ENCODE measurements at places on chromosomes 13 and 19.

DNA sequence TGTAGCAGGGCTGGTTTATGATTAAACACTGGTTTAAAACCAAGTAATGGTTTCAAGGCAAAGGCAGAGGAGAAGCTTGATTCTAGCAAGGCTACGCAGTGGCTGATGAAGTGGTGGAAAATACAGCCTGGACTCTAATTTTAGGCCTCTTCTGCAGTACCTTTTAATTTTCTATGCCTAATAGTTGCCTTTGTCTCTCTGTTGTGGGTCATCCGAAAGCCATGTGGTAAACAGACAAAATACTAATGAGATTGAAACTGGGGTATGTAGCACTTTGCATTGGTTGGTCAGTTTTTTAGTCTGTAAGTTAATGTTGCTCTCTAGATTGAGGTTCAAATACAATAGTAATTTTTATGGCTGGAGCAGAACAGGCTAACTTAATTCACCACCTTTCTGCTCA, 3.3 kb downstream of the LMO7 start:
- DNase-seq, result no peak

DNA sequence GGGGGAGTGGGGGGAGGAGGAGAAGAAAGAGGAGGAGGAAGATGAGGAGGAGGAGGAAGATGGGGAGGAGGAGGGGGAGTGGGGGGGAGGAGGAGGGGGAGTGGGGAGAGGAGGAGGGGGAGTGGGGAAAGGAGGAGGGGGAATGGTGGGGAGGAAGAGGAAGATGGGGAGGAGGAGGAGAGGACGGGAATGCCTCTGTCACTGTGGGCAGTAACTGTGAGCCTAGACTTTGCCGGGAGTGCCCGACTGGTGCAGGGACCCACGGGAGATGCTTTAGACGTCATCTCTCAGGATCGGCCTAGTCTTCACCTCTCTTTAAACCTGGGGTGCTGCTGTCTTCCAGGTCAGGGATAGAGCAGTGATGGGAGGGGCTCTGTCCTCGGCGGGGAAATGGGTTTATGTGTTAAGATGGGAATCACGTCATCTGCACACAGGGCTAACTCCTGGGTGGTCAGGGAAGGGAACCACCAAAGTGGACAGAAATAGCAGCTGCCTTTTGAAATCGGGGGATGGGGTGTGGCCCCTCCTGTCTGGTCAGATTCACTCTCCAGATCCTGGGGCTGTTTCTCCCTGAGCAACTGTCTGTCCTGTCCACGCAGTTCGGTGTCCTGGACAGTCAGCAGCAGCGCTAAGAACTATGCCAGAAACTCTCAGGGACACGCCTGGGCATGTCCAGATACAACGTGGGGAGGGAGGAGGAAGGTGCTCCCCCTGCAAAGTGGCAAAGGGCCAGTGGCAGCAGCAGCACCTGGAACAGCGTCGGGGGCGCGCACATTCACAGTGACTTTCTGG, 26.9 kb downstream of the GAS6 start:
- peak; percentile 42 for DNase-seq

DNA sequence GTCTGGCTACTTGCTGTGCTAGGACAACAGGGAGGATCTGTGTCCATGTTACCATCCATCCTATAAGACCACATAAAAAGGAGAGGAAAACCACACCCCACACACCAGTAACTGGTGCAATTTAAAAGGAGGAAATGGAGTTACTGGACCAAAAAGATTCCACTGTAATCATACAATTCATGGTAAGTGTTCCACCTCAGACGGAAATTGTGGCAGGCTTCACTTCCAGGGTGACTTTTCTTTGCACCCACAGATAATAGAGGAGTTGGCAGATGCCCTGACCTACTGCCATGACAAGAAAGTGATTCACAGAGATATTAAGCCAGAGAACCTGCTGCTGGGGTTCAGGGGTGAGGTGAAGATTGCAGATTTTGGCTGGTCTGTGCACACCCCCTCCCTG, 2.4 kb downstream of the AURKC start:
- no peak for DNase-seq

- DNase-seq, result no peak
Observed at GRCh38 chr13:110687736-110688135, 18.2 kb downstream of the CARS2 start.

DNA sequence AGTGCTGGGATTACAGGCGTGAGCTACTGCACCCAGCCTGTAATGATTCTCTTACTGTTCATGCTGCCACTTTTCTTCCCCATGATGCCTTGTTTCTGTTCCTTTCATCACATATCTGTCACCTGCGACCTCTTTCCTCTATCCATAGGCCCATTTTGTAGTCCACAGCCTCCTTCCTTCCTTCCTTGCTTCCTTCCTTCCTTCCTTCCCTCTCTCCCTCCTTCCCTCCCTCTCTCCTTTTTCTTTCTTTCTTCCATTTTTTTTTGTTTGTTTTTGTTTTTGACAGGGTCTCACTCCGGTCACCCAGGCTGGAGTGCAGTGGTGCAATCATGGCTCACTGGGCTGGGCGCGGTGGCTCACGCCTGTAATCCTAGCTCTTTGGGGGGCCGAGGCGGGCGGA, 4.2 kb downstream of the GYS1 start:
- DNase-seq, result no peak

DNA sequence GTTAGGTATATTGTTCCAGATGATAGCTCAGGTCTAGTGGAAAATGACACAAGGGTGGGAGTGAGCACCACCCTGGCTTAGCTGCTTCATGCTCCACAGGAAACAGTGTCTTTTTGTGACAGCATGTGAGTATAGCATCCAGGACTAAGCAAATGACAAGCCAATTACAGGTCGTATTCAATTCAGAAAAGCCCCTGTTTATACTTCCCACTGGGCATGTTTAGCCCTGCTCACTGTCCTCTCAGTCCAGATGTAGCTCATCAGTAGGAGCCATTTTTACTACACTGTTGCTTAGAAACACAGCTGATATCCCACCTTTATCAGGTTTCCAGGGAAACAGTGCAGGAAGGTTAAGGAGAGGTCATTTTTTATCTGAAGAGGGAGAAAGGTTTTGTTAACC, 8.0 kb downstream of the ABHD13 start:
- DNase-seq, result no peak

DNA sequence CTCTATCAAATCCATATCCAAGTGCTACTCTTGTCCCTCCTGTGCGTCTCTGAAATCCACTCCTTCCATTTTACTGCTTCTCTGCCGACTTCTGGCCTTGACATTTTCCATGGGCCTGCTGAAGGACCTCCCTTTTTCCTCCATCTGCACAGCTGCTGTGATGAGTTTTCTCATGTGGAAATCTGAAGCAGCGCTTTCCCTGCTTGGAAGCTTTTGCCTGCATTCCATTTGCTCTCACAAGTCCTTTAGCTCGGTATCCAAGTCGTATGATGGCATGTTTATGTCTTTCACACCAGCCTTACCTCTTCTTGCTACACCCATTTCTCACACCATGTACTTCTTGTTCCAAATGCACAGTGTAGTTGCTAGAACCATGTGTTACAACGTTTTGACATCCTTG, 328.2 kb downstream of the GPC5 start:
- no peak for DNase-seq

- peak; percentile 38 for DNase-seq
Observed at GRCh38 chr19:48636859-48637448, at the start of gene DBP. Gene DBP, minus strand, starts transcription at chr19:48637379. Its CDS starts 385 bp downstream, at chr19:48636994.

DNA sequence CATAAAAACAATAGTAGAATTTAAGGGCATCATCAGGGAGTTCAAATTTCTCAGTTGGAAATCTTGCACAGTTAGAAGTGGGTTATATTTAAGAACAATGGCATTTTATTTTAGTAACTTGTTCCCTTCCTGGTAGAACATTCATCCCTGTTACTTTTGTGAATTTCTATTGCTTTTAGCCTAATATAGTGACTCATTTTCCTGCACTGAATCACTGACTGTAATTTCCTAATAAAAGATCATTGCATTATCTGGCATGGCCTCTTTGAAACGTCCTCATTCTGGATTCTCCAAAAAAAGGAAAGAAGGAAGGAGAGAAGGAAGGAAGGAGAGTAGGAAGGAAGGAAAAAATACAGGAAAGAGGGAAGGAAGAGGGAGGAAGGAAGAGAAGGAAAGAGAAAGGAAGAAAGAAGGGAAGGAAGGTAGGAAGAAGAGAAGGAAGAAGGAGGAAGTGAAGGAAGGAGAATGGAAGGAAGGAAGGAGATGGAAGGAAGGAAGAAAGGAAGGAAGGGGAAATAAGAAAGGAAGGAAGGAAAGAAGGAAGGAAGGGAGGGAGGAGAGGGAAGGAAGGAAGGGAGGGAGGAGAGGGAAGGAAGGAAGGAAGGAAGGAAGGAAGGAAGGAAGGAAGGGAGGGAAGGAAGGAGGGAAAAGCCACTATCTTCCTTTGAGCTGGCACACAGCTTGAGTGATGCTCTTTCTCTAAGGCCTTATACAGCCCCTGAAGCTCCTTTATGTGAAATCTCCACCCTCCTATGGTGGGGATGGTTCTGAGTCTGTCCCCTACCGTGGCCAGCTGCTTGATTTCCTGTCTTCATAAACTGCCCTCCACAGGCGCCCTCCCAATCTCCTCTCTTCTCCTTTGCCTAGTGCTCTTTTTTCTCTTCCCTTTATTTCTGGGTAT, 29.8 kb upstream of the TM9SF2 start:
- peak; percentile 6 for DNase-seq

GRCh38 chr19:42069619-42070351, at the start of gene GRIK5:
Gene GRIK5, minus strand, starts transcription at chr19:42070206. Its CDS starts 4,436 bp downstream, at chr19:42065770.
- DNase-seq, result no peak

GRCh38 chr13:96229356-96229755, 139.4 kb downstream of the HS6ST3 start:
- peak; percentile 26 for DNase-seq

- no peak for DNase-seq
Observed at GRCh38 chr19:47435196-47435595, 15.9 kb upstream of the MEIS3 start.

DNA sequence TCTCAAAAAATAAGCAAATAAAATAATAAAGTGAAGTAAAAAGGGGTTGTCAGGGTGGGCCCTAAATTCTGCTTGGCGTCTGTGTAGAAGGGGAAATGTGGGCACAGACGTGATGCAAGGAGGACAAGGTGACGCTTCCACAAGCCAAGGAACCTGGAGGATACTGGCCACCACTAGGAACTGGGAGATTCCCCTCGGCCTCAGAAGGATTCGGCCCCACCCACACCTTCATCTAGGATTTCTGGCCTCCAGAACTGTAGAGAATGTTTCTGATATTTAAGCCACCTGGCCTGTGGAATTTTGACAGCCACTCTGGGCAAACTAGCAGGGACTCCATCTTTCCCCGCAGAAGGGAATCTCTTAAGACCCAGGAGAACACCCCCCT, 1.1 kb downstream of the PLEKHJ1 start:
- DNase-seq, result no peak

- peak; percentile 8 for DNase-seq
Observed at GRCh38 chr13:66492479-66492878, 737.7 kb downstream of the PCDH9 start.

DNA sequence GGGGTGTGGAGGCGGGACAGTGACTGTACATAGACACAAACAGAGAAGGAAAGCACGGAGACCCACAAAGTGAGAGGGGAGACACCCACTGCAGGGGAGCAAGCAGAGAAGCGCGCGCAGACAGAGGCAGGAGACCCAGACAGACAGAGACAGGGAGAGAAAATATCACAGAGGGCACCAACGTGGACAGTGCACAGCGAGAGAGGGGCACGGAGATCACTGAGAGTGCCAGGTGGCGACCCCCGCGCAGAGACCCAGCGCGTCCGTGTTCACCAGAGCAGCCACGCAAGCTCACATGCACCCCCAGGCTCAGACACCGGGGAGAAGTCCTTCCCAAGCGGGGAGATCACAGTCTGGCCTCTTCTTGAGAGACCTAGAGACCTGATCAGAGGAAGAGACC, 1.4 kb upstream of the CACNG7 start:
- no peak for DNase-seq

GRCh38 chr13:30409886-30410704, 12.2 kb upstream of the UBE2L5 start:
- DNase-seq, result peak; percentile 67

- peak; percentile 70 for DNase-seq
Observed at GRCh38 chr13:38763446-38764381, 76.8 kb downstream of the FREM2 start.

DNA sequence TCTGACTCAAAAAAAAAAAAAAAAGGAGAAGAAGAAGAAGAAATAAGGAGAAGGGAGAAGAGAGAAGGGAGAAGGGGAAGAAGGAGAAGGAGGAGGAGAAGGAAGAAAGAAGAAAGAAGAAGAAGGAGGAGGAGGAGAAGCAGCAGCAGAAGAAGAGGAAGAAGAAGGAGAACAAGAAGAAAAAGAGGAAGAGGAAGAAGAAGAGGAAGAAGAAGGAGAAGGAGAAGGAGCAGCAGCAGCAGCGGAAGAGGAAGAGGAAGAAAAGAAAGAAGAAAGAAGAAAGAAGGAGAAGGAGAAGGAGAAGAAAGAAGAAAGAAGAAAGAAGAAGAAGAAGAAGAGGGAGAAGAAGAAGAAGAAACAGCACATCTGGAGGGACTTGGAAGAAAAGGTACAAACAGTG, 4.1 kb upstream of the CNN1 start:
- DNase-seq, result no peak

GRCh38 chr19:48877855-48878195, 5.6 kb downstream of the PPP1R15A start:
- DNase-seq, result no peak

DNA sequence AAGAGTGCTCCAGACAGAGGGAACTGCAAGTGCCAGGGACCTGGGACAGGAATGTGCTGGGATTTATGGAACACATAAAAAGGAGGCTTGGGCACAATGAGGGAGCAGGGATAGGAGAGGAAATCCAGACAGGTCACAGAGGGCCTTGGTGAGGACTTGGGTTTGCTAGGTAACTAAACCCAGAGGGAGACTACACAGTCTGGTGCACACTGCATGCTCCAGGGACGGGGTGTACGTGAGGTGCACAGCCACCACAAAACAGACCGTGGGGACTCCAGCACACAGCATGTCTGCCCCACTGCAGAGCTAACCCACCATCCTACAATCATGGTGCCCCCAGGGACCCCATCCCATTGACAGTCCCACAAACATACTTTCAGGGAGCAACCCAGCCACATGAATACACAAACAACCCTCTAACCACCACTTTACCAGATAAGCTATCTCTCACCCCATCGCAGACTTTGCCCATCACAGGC, 5.5 kb upstream of the ZFP36 start:
- DNase-seq, result no peak

DNA sequence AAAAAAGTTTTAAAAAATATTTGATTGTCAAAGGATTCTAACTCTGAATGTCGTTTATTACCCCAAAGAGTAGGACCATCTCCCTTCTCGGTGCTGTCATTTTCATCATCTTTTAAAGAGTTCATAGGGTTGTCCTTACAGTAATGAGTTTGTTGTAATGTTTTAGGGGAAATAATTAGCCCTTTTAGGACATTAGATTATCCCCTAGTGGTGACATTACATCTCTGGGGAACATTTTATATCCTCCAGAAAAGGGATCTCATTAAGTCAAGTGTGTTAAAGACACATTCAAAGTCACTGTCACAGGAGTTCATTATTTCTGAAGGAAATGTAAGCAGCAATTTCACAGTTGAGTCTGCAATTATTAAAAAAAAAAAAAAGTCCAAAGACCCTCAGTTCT, 99.3 kb upstream of the GJB6 start:
- no peak for DNase-seq

- DNase-seq, result no peak
Observed at GRCh38 chr13:67951431-67951830, 721.3 kb upstream of the PCDH9 start.

GRCh38 chr13:23849670-23850069, 39.5 kb downstream of the MIPEP start:
- DNase-seq, result no peak

GRCh38 chr19:17103177-17103576, 27.6 kb downstream of the MYO9B start:
- peak; percentile 27 for DNase-seq
